KBM-7 (cell line): ENCODE measurements at places on chromosomes 6 and 20.
A peak's percentile ranks its signal among the peaks of the same experiment; 100 is the strongest.

- no peak for DNase-seq
Measured at GRCh38 chr6:14530385-14530784, 412.8 kb downstream of the CD83 start.

- peak; percentile 73 for DNase-seq
Measured at GRCh38 chr6:47478233-47479139, 897 bp downstream of the CD2AP start.

DNA sequence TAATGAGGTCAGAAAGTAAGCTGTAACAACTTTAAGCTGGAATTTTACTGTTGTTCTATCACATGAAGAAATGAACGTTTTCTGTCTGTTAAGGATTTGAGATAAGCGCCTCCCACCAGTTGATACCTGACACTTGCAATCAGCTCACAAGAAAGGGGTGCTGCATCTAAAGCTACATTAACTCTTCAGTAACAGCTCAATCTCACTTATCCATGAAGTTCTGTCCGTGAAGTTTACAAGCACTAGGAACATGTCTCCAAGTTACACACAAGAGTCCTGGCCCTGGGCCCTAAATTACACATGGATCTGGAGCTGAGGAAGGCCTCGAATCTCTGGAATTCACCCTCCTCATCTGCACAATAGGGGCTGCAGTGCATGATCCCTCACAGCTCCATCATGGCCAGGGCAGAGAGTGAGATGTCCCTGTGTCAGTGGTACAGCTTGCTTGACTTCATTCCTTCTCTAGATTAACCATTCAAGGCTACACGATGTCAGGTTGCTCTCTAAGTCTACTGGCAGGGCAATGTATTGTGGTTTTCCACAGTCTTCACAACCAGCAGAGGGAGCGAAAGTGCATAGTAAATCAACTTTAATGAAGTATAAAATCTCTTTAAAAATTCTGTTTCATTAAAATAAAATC lies 182.4 kb upstream of the MCHR2 start:
- peak; percentile 2 for DNase-seq

DNA sequence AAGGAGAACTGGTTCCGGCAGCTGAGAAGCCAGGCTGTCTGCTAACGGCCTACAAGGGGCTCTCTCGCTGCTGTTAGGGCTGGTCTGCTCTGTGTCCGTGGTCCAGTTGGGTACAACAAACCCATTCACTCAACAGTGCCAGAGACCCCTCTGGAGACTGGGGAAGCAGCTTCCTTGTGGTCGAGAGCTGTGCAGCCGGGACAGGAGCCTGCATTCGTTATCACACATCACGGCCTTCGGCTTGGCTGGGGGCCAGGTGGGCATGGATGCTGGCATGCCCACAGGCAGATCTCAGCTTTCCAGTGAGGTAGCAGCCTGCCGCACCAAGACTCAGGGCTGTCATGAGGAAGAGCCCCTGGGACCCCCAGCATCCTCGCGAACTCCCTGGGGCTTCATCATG lies 124.7 kb downstream of the PREX1 start:
- no peak for DNase-seq

GRCh38 chr20:58903614-58904013 lies 51.1 kb downstream of the GNAS start:
- DNase-seq, result no peak

- no peak for DNase-seq
Measured at GRCh38 chr6:104506429-104506828, 353.3 kb downstream of the HACE1 start.

DNA sequence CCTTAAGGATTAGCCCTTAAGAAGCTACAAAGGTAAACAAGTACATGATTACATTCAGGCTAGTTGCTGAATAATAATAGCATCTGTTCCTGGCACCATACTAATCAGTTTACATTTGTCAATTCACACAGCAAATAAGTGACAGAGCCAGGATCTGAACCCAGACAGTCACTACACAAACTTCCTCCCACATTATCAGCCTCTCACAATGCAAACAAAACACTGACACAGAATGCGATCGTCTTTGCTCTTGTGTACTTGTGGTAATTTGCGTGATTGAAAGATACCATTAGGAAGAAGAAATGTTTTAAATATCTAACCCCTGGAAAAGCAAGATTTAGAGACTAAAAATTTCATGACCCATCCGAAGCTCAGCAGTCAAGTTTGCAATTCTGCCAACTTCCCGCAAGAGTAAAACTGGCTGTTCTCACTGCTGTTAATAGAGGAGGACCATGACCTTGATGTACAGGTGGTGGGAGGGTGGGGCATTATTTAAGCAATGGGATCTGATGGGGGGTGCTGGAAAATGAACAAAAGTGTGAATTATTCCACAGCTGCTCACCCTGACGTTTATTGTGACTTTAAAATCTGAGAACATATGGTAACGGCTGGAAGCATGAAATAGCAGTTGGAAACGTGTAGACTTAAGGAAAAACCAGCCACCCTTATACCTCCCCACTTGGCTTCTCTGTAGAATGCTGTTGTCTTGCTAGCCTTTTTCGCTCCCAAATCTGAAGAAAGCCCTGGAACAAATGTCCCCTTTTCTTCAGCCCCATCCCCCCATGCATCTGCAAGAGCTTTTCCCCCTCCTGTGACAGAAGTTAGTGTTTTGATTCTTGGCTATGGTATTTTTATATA lies 95.3 kb upstream of the ARMC2 start:
- no peak for DNase-seq

DNA sequence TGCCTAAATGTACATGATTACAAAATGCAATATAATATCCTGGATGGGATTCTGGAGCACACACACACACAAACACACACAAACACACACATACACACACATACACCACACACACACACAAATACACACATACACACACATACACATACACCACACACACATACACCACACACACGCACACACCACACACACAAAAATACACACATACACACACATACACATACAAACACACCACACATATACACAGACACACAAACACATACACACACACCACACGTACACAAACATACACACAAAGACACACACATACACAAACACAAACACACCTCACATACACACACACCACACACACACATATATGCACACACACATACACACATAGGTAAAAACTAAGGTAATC lies 134.6 kb upstream of the SYNDIG1 start:
- DNase-seq, result no peak

DNA sequence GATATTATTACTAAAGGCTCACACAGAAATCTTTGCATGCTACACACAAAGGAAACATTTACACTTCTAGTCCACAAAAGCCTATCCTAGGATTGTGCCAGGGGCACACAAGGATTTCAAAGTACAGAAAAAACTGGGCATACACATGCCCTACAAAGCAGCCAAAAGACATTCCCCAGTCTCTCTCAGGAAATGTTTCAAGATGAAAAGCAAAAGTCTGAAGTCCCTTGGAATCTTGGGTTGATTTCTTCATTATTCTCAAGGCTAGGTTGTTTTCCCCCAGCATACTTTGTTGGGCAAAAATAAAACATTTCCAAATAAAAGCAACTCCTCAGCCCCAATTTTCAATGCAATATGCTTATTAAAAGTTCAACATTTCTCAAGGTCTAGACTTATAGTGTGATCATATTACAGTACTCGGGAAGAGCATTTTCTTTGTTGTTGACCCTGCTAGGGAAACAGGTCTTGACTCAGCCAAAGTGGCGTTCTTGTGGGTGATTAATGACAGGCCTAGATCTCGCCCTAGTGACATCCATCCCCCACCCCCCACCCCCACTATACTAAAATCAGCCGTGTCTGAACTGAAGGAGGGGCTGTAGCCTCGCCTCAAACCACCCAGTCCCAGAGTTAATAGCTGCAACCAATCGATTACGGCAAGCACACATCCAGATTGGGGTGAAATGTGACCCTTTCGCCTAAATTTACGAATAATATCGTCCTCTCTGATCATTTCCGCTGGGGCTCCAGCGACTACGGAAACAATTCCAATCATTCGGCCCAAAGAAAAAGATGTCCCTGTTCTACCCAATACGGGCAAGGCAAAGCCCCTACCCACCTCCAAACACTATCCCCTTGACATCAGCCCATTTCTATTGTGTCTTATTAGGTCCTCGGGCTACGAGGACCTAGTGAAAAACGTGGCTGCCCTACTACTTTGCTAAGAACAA lies 1.4 kb downstream of the AKIRIN2 start:
- peak; percentile 66 for DNase-seq

- DNase-seq, result no peak
Measured at GRCh38 chr6:161139766-161140553, 133.9 kb downstream of the AGPAT4 start.

DNA sequence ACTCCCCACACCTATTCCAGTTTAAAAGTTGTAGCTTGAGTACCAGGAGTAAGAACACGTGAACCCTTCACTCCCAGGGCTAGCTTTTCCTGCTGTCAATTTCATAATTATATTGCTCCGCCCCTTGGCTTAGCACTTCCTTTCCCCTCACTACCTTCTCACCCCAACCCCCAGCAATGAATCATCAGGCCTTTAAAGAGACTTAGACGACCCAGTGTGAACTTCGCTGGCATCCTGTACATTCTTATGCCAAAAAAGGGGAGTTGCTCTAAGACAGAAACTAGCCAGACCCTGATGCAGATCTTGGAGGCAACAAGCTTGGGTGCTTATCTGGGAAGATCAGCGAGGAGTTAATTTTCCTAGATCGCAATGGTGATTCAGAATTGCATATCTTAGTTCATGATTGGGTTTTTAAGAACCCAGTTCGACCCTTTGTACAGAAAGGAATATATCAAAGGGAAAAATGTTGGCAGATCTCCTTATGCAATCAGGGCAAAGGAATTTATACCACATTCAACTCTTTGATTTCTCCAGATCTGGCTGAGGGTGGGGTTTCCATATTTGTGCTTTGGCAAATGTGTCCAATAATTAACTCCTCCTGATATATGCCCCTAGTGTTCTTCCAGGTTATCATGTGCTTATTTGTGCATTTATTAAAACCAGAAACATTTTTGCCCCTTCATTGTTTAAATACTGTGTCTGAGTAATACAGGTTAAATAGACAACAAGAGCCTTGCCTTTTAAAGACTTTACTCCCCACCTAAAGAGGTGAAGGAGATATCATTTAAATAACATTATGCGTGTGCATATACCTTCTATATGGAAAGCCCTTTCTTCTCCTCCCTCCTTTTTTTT lies 8.1 kb upstream of the ATXN1 start:
- DNase-seq, result peak; percentile 88

DNA sequence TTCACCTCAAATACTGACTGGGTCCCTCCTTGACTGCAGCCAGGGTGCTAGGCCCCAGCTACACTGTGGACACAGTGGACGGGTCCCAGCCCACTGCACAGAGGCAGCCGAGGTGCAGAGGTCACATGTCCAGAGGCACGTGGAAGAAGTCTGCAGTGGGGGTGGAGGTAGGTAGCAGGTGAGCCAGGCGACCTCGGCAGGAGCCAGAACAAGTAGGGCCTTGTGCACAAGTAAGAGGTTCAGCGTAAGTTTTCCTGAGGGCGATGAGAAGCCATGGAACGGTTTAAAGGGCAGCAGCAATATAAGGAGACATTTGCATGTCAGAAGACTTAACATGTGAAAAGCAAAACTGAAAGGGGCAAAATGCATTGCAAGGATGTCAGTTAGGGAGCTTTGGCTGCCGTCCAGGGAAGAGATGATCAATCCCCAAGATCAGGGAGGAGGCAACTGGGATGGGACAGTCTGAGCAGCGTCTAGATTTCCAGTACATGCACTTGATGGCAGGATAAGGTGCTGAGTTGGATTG lies 49.7 kb upstream of the SNX9 start:
- DNase-seq, result no peak

DNA sequence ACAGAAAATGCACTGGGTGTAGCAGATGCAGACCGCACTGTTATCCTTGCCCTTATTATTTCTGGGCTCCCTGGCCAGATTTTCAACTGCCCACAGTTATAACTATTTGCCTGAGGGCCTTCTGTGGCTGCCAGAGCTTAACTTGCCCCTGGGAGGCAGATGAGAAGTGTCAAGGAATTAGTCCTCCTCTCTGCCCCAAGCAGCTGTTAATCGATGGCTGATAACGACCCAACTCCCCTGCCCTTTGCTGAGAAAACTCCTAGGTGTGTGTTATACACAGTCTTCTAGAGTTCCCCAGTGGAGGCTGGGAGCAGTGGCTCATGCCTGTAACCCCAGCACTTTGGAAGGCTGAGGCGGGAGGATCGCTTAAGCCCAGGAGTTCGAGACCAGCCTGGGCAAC lies 44.4 kb upstream of the SHLD1 start:
- DNase-seq, result no peak

GRCh38 chr6:163344411-163344810 lies 70.1 kb upstream of the QKI start:
- no peak for DNase-seq

DNA sequence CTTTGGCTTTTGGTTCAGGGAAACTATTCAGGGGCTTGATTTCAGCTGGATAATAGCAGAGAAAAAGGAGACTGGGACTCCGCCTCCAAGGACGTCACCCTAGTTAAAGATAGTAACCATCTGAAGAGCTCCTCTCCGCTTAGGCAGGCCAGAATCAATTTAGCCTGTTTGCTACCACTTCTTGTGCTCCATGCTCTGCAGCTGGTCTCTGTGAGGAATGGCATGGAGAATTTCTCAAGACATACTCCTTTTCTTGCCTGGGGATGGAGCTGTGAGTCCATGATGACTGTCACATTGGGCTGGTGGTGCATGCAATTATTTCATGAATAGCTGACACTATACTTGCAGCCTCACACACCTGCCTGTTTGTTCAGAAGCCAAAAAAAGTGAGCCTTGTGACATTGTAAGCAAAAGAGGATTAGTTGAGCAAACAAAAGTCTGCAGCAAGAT lies 61.4 kb downstream of the TXLNB start:
- DNase-seq, result peak; percentile 59
